ENCODE measurements at places on chromosomes 3 and 15.

DNA sequence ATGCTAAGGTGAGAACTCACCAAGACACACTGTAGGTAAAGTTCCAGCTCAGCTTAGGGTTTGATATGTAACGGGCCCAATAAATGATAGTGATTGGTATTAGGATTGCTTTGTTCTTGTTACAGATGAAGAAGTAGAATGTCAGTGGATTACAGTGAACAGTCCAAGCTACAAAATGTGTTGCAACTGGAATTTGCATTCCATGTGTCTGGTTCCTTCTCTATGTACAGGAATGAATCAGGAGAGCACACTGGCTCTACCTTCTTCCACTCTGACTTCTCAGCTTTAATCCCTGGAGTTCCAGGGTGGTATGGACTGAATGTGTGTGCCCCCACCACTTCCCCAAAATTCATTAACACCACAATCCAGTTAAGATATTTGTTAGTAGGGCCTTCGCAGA is 730.4 kb upstream of the CFAP20DC start:
- H3K36me3 ChIP-seq, result no peaks in the 10 kb centered on the region
- no peak overlapping the region for H3K4me3 ChIP-seq
- no peak overlapping the region for H3K27ac ChIP-seq
- no peaks in the 10 kb centered on the region for H3K27me3 ChIP-seq
- H3K4me1 ChIP-seq, result no peaks in the 10 kb centered on the region

- no peak overlapping the region for H3K4me3 ChIP-seq
- H3K4me1 ChIP-seq, result no peaks in the 10 kb centered on the region
- H3K27ac ChIP-seq, result no peak overlapping the region
- no peaks in the 10 kb centered on the region for H3K27me3 ChIP-seq
- no peaks in the 10 kb centered on the region for H3K36me3 ChIP-seq
- DNase-seq, result no peak
These were observed 95.9 kb upstream of the AKAP13 start for GRCh38 chr15:85284497-85284896.

GRCh38 chr15:29753506-29753905 is 68.8 kb downstream of the TJP1 start:
- peaks cover 1% of the 10 kb centered on the region for H3K4me1 ChIP-seq
- H3K27ac ChIP-seq, result no peak overlapping the region
- no peak for DNase-seq
- no peaks in the 10 kb centered on the region for H3K36me3 ChIP-seq
- no peaks in the 10 kb centered on the region for H3K27me3 ChIP-seq

GRCh38 chr3:160226026-160226907 is 1.0 kb downstream of the C3orf80 start:
- H3K27ac ChIP-seq, result no peak overlapping the region
- peak overlapping the region; percentile 37 for H3K4me3 ChIP-seq
- no peaks in the 10 kb centered on the region for H3K36me3 ChIP-seq

GRCh38 chr15:62046078-62046743 is 14.0 kb downstream of the VPS13C start:
- H3K36me3 ChIP-seq, result no peaks in the 10 kb centered on the region
- H3K27ac ChIP-seq, result no peak overlapping the region
- no peak overlapping the region for H3K4me3 ChIP-seq
- no peaks in the 10 kb centered on the region for H3K4me1 ChIP-seq
- DNase-seq, result no peak

DNA sequence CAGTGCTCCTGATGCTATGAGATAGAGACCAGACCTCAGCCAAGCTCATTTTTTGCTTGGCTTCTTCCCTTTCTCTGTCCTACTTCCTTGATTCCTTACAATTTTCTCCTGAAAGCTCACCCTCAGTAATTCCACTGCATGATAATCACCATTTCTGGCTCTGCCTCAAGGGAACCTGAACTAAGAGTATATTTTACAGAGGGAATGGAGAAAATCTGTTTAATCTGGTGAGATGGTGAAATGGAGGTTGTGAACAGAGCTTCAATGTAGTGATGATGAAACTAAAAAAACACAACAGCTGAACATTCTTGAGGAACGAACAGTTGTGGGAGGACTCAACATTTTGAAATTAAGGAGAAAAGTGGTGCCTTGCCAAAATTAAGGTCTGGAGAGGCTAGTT is 16.3 kb downstream of the HHLA2 start:
- no peaks in the 10 kb centered on the region for H3K27me3 ChIP-seq
- no peak for DNase-seq
- H3K4me1 ChIP-seq, result no peaks in the 10 kb centered on the region
- H3K36me3 ChIP-seq, result no peaks in the 10 kb centered on the region
- H3K27ac ChIP-seq, result no peak overlapping the region

GRCh38 chr3:48405971-48406370 is 23.9 kb downstream of the PLXNB1 start:
- no peak for DNase-seq
- no peaks in the 10 kb centered on the region for H3K27me3 ChIP-seq
- H3K4me3 ChIP-seq, result no peak overlapping the region
- no peaks in the 10 kb centered on the region for H3K4me1 ChIP-seq
- peaks cover 62% of the 10 kb centered on the region for H3K36me3 ChIP-seq

GRCh38 chr3:25540273-25540672 is 112.2 kb downstream of the RARB start:
- no peak overlapping the region for H3K4me3 ChIP-seq
- no peaks in the 10 kb centered on the region for H3K27me3 ChIP-seq
- no peaks in the 10 kb centered on the region for H3K36me3 ChIP-seq
- no peak overlapping the region for H3K27ac ChIP-seq

DNA sequence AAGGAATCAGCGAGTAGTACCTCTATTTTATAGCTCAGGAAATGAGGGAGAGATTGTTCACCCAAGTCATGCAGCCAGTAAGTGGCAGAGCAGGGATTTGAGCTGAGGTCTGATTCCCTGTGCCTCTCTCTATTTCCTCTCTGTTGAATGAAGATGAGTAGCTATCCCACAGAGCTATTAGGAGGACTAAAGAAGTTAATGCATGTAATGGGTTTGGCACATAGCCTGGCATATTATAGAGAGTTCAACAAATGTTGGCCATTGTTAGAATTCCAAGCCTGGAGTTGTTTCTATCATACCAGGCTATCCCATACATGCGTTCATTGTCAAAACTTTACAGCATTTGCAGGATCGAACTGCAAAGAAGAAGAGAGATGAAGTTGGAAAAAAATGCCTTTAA is 21.8 kb upstream of the KLHL6 start:
- no peak overlapping the region for H3K4me3 ChIP-seq
- H3K4me1 ChIP-seq, result no peaks in the 10 kb centered on the region
- no peak for DNase-seq
- no peak overlapping the region for H3K27ac ChIP-seq
- H3K36me3 ChIP-seq, result no peaks in the 10 kb centered on the region

DNA sequence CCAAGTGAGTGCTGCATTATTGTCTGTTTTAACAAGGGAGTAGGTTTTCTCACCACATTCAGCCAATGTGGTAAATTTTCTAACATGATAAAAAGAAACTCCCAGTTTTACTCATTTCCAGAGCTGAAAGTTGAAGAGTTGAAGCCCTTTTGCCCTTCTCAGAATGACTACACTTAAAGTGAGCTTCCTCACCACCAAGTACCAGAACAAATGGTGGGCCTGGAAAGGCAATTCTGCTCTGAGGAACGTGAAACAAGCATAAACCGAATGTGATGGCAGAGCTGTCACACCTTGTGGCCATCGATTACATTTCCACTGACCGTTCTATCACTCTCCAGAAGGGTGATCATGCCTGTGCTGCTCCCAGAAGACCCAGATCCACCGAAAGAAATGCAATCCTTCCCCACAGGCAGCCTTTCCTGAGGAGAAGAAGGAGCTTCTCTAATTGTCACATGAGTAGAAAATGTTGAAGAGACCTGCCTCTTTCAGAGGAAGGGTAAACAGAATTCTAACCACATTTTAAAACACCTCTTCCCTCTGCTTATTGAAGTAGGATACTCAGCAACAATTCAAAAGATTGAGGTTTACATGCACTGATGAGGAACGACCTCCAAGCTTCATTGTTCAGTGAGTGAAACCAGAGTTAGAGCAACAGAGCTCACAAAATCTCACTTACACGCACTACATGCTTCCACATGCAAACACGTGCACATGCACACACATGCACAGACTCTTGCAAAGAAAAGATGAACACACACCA is 21.4 kb upstream of the CCR9 start:
- no peak overlapping the region for H3K4me3 ChIP-seq
- H3K27me3 ChIP-seq, result no peaks in the 10 kb centered on the region
- no peak for DNase-seq
- H3K27ac ChIP-seq, result no peak overlapping the region
- no peaks in the 10 kb centered on the region for H3K4me1 ChIP-seq

GRCh38 chr3:40120806-40121205 is 188.7 kb upstream of the EIF1B start:
- H3K4me3 ChIP-seq, result no peak overlapping the region
- no peak for DNase-seq
- no peaks in the 10 kb centered on the region for H3K36me3 ChIP-seq
- H3K27me3 ChIP-seq, result no peaks in the 10 kb centered on the region
- H3K4me1 ChIP-seq, result no peaks in the 10 kb centered on the region

GRCh38 chr3:190131329-190131728 is 10.6 kb upstream of the P3H2 start:
- H3K4me1 ChIP-seq, result no peaks in the 10 kb centered on the region
- DNase-seq, result no peak
- no peak overlapping the region for H3K27ac ChIP-seq
- no peak overlapping the region for H3K4me3 ChIP-seq

- H3K27me3 ChIP-seq, result no peaks in the 10 kb centered on the region
- no peak overlapping the region for H3K4me3 ChIP-seq
- no peak overlapping the region for H3K27ac ChIP-seq
- no peaks in the 10 kb centered on the region for H3K4me1 ChIP-seq
- no peak for DNase-seq
These were observed 10.2 kb downstream of the CHRD start for GRCh38 chr3:184389935-184390528.

GRCh38 chr3:16085884-16086608 is 88.4 kb upstream of the GALNT15 start:
- H3K4me1 ChIP-seq, result no peaks in the 10 kb centered on the region
- no peak overlapping the region for H3K4me3 ChIP-seq
- no peaks in the 10 kb centered on the region for H3K36me3 ChIP-seq
- H3K27me3 ChIP-seq, result no peaks in the 10 kb centered on the region

GRCh38 chr15:88613074-88613944 is 7.8 kb upstream of the AEN start:
- H3K4me3 ChIP-seq, result no peak overlapping the region
- H3K36me3 ChIP-seq, result no peaks in the 10 kb centered on the region
- H3K27ac ChIP-seq, result no peak overlapping the region
- H3K4me1 ChIP-seq, result peaks cover 19% of the 10 kb centered on the region
- peak; percentile 74 for DNase-seq

GRCh38 chr15:57345584-57345983 is 30.7 kb upstream of the CGNL1 start:
- H3K4me1 ChIP-seq, result peaks cover 2% of the 10 kb centered on the region
- H3K27ac ChIP-seq, result no peak overlapping the region
- DNase-seq, result no peak
- no peak overlapping the region for H3K4me3 ChIP-seq

GRCh38 chr3:168085491-168086119 is 10.1 kb downstream of the GOLIM4 start:
- peaks cover 6% of the 10 kb centered on the region for H3K4me1 ChIP-seq
- no peaks in the 10 kb centered on the region for H3K36me3 ChIP-seq
- DNase-seq, result no peak
- no peak overlapping the region for H3K4me3 ChIP-seq
- no peak overlapping the region for H3K27ac ChIP-seq

DNA sequence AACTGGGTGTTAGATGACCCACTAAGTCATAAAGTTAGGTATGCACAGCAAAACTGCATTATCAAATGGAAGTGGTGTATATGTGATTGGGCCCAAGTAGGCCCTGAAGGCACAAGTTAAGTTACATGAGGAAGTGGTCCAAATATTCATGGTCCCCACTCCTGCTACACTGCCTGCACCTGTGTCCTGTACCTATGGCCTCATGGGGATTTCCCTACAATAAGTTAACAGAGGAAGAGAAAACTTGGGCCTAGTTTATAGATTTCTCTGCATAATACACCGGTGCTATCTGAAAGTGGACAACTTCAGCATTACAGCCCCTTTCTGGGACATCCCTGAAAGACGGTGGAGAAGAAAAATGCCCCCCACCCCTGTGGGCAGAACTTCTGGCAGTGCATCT is 41.5 kb downstream of the STRIT1 start:
- no peaks in the 10 kb centered on the region for H3K4me1 ChIP-seq
- no peak overlapping the region for H3K27ac ChIP-seq
- H3K4me3 ChIP-seq, result no peak overlapping the region
- H3K36me3 ChIP-seq, result no peaks in the 10 kb centered on the region
- no peak for DNase-seq

DNA sequence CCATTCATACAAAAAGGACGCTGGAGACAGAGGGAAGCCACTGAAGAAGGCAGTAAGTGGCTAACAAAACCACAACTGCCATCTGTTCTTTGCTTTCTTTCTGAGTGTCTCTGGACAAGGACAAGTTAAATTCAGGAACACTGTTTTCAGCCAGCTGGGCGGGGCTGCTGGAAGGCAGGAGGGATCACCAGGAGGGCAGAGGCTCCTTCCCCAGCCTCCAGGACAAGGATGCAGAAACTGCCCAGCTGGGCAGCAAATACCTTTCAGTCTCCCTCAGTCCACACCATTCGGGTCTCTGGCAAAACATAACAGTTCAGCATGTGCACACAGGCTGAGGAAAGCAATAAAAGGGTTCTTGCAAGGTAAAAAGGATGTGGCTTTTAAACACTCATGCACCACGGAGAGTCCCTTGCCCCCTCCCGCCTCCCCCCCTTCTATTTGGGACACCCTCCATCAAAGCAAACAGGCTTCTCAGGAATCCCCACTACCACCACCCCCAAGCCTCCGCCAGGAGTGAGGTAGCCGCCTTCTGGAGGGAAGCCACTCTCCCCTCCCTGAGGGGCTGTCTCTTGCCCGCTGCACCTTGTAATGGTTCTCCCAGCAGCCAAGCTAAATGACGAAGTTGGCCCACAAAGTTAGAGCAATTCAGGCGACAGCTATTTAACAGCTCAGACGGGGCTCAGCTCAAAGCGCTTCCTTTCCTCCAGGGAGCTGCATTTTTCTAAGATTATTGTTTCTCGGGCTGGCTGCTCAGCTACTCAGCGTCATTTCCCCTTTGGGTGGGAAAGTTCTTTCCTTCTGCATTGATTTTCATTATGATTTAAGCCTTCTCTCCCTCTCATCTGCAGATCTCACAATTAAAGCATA is 3.8 kb downstream of the HEG1 start:
- peaks cover 2% of the 10 kb centered on the region for H3K4me1 ChIP-seq
- H3K27ac ChIP-seq, result no peak overlapping the region
- no peaks in the 10 kb centered on the region for H3K27me3 ChIP-seq
- no peak overlapping the region for H3K4me3 ChIP-seq
- no peak for DNase-seq
- no peaks in the 10 kb centered on the region for H3K36me3 ChIP-seq

DNA sequence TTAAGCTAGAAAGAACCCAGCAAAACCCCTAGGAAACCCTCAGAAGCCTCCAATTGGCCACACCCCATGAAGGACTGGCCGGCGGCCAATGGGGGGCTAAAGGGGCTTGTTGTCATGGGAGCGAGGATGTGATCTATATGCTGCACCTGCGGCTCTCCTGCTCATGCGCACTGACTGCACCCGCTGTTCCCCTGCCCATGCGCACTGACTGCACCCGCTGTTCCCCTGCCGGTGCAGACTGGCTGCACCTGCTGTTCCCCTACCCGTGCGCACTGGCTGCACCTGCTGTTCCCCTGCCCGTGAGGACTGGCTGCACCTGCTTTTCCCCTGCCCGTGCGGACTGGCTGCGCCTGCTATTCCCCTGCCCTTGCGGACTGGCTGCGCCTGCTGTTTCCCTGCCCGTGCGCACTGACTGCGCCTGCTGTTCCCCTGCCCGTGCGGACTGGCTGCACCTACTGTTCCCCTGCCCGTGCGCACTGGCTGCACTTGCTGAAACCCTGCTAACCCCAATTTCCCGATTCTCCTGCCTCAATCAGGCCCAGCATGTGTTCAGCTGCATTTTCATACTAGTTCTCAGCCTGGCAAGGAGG is 16.8 kb upstream of the MCCC1 start:
- H3K36me3 ChIP-seq, result no peaks in the 10 kb centered on the region
- H3K4me1 ChIP-seq, result no peaks in the 10 kb centered on the region
- H3K27ac ChIP-seq, result no peak overlapping the region
- H3K27me3 ChIP-seq, result peaks cover 2% of the 10 kb centered on the region
